ENCODE measurements at places on chromosomes 2 and 18.
A peak's percentile ranks its signal among the peaks of the same experiment; 100 is the strongest.

DNA sequence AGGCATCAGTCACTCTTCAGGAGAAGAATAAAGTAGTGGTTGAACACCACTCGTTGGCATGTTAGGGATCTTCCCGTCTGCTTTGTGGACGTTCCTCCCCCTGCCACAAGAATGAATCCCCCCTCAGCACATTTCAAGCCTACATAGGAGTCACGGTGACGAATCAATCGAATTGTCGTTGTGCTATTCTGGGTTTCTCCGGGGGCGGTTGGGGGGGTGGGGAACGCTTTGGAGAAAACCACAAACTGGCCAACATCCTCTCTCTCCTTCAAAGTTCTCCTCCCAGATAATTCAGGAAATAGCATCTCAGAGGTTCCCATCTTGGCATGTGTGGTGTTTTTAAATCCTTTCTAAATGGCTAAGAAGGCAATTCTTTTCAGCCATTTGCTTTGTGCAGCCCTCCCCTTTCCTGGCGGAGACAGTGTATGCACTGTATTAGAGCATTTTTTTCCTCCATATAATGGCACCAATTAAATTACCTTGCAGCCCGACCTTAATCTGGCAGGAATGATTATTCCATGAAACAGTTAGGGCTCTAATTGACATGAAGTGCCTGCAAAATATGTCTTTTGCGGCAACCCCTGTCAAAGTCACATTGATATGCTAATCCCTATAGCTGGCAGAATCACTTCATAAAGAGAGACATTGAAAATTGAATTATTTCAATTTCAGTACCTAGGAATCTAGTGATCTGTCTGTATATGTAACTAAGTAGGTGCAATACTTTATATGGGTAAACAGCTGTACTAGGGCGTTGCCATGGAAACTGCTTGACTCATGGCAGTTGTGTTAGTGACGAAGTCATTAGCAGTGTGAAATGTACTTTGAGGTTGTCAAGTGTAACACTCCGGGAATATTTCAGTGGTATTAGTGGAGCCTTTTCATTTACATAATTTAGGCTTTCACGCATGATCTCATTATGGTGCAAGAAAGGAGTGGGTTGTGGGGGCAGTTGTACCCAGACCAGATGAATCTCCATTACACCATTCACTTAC, 323.4 kb upstream of the SLC14A2 start:
- peak; percentile 40 for DNase-seq

DNA sequence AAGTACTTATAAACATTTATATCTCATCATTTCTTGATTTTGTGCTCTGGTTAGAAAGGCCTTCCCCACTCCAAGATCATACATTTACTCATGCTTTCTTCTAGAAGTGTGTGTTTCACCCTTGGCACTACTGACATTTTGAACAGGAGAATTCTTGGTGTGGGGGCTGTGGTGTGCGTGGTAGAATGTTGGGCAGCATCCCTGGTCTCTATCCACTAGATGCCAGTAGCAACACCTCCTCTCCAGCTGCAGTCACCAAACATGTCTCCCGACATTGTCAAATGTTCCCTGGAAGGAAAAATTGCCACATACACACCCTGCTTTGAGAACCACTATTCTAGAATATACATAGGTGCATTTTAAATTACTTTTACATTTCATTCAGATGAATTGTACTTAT, 8.7 kb upstream of the TGIF1 start:
- DNase-seq, result peak; percentile 51

GRCh38 chr2:13056259-13056843, 339.6 kb downstream of the TRIB2 start:
- DNase-seq, result peak; percentile 35

DNA sequence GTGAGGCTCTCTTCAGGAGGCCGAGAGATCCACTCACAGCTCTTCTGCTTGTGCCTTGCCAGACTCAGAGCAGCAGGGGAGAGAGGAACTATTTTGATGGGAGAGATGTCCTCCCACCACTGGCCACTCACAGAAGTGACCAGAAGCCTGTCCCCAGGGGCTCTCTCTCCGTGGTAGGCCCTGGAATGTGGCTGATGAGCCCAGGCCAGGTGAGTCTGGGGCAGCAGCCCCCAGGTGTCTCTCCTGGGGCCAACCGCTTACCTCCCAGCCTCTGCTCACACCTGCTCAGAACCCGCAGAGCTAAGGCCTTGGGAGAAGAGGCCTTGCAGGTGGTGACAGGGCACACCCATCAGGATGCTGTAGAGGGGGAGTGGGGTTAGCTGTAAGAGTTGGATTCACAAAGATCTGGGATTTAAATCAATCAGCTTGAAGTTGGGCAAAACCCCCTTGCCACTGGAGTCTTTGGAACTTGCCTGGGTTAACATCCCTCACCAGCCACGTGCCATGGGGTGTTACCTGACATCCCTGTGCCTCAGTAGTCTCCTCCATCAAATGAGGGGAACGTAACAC, 29.1 kb upstream of the ASB18 start:
- DNase-seq, result no peak

GRCh38 chr2:47194410-47194809, 39.3 kb upstream of the STPG4 start:
- no peak for DNase-seq

DNA sequence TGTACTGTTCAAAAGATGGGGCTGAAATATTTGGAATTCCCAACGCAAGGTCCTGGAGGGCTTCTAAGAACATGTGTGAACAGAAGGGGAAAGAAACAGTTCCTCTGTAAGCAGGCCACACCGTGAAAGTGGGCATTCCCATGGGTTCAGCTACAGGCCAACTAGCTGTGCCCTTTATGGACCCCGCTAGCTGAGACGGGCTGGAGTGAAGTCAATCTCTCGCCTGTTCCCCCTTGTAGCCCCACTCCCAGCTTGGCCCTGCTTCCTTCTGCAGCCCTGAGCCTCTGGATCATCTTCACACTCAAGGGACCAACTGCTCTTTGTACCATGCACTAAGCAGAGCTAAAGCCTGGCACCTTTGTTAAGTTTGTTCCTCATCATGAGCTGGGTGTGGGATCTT, 55.4 kb downstream of the POLR1A start:
- no peak for DNase-seq

GRCh38 chr2:172442072-172442895, 14.9 kb downstream of the ITGA6 start:
- no peak for DNase-seq

DNA sequence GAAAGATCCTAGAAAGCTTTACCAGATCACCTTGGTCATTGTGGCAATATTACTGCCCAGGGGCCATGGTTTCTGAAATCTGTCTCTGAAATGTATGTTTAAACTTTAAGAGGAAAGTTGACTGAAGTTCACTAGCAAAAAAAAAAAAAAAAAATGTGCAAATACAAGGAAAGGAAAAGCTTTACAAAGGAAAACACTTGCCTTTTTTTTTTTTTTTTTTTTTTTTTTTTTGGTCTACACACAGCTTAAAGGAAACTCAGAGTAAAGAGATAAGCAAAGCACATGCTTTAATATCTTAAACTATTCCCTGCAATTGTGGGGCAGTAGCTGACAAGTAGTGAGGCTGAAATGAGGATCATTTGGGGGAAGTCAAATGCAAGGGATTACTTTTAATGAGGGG, 174.2 kb upstream of the EPAS1 start:
- no peak for DNase-seq

DNA sequence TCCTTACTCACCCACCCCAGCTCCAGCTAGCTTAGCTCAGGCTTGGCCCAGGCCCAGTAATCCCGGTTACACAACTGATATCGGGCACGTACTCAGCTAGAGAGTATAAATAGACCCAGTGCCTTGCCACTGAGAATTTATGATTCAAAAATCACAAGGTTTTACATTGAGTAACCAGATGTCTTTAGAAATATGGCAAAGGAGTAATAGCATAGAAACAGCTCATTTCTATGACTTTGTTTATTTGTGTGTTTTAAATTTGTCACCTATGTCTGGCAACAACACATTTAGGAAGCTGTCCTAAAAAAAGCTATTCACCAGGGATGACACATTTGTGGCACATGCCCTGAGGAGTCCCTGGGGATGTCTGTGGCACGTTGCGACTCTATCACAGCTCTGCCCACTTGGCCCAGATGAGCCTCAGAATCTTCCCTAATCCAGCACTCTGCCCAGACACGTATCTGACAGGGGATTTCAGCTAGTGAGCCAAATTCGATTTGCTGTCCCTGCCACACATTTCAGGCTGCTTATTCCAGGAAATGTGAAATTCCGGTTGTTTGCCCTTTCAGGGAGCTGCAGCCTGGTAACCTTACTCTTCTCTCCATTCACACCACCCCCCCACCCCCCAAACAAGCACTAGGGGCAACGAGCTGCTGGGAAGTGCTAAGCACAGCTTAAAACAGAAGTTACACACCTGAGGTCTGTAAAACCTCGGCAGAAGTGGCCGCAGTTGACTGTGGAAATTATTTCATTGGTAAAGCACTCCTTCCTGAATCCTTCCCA, 85.4 kb upstream of the ZCCHC2 start:
- DNase-seq, result peak; percentile 44

DNA sequence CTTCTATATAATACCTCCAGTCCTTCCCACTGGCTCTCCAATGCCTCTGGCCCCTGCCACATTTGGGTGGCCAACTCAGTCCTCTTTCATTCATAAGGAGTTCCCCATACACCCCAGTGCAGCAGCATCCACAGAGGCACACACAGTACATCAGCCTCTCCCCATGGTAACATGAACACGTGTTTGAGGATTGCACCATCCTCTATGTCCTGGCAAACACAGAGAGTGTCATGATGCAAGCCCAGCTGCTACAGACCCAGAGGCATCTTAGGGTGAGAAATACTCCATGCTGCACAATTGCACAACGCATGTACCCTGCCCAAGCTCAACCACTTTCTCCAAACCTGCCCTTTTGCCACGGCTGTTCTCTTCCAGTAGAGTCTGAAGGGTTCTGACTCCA, 11.5 kb downstream of the IGFBP5 start:
- DNase-seq, result peak; percentile 96

Data from NB4 (cell line).